ENCODE measurements at places on chromosomes 2 and 18. TPM values are rescaled to one million over a fixed set of nuclear protein-coding genes. Genes with fewer than 3 reads are reported as not detected.

Gene POTEJ
- not detected for total RNA-seq

Gene PPP1R1C
- not detected for total RNA-seq

Gene DNAH6
- total RNA-seq, result 0.23 TPM

Gene NDUFV2
- total RNA-seq, result 225 TPM

Gene NEDD4L
- 4.9 TPM for total RNA-seq

Gene TXNDC2
- total RNA-seq, result not detected

Gene RAD51AP2
- not detected for total RNA-seq

Gene LOXHD1
- total RNA-seq, result not detected

Gene TNFRSF11A
- 29.6 TPM for total RNA-seq

Gene SPR
- total RNA-seq, result 0.89 TPM
